Activated gamma-delta T cell (primary cell): ENCODE measurements at places on chromosomes 3 and 15.

DNA sequence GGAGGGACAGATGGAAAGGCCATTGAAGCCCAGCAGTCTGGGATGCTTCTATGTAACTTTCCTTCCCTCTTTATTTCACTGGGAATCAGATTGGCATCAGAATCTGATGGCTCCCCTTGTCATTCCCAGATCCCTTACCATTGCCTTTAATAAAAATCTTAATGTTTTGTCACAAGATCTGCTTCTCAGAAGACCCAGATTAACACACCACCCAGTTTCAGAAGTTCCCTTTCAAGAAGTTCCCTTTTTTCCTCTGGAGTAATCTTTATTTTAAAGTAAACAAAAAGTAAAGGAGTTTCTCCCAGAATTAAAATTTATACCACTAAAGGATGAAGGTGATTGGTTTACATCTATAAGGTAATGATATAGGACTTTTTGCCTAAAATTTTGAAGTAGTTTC, 76.4 kb downstream of the UBR1 start:
- no peak for DNase-seq

- DNase-seq, result no peak
Observed at GRCh38 chr3:53229606-53230005, 26.2 kb downstream of the TKT start.

- no peak for DNase-seq
Observed at GRCh38 chr15:78325092-78325843, 14.9 kb upstream of the CRABP1 start.

DNA sequence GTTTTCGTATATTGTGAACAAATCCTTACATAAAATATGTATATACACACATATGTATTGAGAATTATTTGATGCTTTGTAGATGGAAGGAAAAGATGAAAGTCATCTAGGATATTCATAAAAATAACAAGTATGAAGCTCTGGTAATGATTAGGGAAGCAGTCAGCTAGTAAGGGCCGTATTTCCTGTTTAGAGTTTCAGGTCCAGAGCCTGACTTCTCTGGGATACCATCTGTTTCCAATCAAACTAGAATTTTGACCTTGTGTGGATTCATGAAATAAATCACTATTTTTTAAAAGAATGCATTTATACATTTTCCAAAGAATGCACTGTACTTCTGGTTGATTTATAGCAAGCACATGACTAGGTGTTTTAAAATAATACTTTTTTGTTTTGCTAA, 156.1 kb upstream of the CGNL1 start:
- no peak for DNase-seq

GRCh38 chr3:141039589-141039988, 11.6 kb upstream of the SPSB4 start:
- DNase-seq, result no peak

DNA sequence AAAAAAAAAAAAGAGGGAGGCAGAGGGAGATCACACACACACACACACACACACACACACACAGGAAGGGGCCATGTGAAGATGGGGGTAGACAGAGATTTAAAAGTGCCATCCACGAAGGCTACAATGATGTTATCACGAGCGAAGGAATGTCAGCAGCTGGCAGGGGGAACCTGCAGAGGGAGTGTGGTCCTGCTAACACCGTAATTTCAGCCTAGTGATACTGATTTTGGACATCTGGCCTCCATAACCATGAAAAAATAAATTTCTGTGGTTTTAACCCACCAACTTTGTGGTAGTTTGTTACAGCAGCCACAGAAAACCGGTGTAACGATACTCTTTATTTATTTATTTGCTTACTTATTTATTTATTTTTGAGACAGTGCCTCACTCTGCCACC, 76.0 kb downstream of the TMCO5A start:
- DNase-seq, result no peak

DNA sequence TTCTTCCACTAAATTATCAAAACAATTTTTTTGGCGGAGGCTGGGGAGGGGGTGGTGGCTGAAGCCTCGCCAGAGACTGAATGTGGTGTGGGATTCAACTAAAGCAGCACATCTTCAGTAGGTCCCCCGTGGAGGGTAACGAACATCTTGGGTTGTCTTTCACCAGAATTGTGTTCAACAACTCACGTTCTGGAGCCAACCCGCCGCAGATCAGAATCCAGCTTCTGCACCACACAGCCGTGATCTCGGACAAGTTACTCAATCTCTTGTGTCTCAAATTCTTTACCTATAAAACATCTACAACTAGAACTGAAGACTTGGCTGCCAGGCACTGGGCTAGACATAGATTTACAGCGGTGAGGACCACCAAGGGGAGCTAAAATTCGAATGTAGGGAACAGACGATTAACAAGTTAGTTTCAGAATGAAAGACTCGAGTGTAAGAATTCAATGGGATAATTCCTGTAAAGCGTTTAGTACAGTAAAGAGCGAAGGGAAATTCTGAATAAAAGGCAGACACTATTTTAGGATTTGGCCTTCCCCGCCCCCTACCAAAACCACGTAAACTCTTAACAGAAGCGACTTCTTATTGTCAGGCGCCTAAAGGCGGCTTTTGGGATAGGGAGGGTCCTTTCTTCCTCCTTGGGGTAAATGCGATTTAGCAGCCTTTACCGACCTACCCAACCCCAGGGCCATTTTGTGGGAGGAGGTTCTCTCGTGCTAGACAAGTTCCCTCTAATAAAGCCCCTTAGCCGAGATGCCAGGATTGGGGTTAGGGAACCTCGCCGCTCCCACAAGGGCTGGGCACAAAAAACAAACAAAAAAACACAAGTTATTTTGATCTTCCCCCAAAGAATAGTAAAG, 697 bp upstream of the RAB5A start:
- DNase-seq, result no peak

GRCh38 chr15:52124270-52124880, 11.8 kb upstream of the BCL2L10 start:
- DNase-seq, result no peak

- no peak for DNase-seq
Observed at GRCh38 chr3:35974872-35975271, 335.5 kb downstream of the ARPP21 start.

- no peak for DNase-seq
Observed at GRCh38 chr3:139338405-139338804, 5.4 kb upstream of the MRPS22 start.

DNA sequence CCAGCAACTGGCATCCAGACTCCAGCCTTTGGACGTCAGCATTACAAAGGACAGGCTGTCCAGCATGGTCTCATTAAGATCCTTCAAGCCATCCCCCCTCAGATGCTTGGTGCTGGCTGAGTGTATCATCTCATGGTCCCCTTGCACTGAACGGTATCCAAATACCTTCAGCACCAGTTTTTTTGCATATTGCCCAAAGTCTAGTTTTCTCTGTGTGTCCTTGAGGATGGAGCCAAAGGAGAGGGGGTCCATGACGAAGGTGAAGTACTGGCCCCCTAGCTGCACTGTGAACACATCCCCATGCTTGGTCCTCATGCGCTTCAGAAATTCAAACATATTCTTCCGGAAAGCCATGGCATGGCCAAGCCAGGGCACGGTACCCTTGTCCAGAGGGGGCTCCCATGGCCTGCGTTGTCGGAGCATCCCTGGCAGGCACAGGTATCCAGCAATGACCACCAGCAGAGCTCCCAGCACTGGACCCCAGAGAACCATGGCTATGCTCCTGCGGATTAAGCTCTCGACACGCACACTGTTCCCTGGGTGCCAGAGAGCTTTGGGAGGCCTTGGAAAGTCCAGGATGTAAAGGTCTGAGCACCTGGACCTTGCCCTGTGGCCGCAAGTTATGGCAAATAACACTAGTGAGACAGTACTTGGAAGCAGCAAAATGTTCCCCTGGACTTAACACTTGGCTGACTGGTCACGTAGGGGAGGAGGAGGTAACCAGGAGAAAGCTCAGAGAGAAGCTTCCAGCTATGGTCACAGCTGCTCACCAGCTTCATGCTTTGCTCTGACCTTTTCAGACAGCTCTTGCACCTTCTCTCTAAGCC, at the start of gene CYP8B1:
CYP8B1 (minus strand) TSS at position 555 of the 827 bp plus-strand sequence; CDS start at position 492, 63 bp downstream.
- no peak for DNase-seq

GRCh38 chr3:191557322-191557721, 96.4 kb downstream of the PYDC2 start:
- DNase-seq, result no peak

DNA sequence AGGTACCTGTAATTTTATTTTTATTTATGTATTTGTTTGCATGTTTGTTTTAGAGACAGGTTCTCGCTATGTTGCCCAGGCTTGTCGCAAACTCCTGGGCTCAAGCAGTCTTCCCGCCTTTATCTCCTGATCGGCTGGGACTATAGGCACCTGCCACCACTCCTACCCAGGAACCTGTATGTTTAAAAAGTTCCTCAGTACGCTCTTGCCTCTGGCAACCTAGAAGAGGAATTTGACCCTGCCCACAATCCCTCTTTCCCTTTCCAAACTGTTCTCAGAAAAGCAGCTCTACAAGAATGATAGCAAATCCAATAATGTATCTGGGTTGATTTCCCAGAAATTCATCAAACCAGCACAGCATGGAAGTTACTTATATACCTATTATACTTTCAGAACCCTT, 20.9 kb upstream of the PHLDB2 start:
- no peak for DNase-seq

- DNase-seq, result no peak
Observed at GRCh38 chr3:19775765-19776164, 158.3 kb downstream of the EFHB start.

GRCh38 chr3:157857440-157857839, 248.8 kb downstream of the SHOX2 start:
- DNase-seq, result no peak

DNA sequence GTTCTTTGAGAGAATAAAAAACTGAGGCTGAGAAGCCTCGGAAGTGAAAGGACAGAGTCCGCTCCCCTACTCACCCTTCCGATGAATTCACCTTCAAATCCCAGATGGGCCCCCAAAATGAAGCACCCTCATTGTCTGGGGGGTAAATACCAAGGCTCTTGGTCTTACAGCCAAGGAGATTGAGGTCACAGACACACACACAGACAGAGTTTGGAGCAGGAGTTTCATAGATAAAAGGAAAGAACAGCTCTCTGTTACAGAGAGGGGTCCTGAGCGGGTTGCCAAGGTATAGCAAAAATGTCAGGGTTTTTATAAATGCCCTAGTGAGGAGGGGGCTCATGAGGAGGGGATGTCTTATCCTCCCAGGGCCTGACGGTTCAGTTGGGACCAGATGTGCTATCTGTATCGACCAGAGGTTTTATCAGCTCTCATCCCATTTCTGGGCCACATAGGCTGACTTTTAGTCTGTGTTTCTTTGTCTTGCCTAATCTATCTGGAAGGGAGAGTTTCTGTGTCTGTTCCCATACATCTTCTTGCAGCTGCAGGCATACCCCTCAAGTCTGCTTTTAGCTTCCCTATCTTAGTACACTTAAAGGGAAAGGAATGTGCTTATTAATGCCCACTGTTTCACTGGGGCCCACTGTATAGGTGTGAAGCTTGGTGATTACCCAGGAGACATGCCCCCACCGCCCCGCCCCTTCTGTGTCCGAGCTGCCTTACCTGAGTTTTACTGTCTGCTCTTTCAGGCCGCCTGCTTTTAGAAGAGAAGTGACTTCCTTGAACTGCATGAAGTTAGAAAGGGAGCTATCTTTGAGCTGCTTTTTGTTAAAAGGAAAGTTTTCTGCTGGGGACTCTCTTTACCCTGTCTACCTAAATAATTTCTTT, 66.8 kb upstream of the ATP11B start:
- DNase-seq, result no peak

DNA sequence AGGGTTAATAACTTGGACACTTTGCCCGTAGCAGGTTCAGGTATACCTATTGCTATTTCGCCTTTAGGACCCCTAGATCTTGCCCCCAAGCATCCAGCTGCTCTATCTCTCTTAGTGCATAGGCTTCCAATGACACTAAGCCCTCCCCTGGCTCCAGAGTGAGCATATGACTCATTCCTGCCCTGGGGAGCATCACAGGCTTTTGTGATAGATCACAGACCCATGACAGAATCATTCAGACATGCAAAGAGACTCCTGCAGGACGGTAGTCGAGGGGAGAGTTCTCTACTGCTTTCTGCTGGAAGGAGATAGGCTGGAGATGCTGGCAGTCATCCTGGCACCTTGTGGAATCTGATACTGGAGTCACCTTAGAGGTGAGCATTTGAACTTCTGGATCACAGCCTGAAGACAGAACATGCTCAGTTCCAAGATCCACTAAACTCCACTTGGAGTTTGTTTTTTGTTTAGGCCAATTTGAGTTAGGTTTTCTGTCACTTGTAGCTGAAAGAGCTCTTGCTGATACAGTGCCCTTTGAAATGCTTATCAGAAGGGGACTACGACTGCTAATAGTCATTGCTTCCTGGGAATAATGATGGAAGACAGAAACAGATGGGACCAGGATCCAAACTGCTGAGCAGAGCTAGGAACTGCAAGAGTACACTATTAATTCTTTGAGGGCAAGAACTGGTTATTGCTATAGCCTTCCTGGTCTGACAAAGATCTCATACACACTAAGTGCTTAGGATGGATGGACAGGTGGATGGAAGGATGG, 11.0 kb downstream of the LYSMD2 start:
- no peak for DNase-seq

- DNase-seq, result no peak
Observed at GRCh38 chr15:88749699-88750098, 53.5 kb upstream of the ACAN start.

DNA sequence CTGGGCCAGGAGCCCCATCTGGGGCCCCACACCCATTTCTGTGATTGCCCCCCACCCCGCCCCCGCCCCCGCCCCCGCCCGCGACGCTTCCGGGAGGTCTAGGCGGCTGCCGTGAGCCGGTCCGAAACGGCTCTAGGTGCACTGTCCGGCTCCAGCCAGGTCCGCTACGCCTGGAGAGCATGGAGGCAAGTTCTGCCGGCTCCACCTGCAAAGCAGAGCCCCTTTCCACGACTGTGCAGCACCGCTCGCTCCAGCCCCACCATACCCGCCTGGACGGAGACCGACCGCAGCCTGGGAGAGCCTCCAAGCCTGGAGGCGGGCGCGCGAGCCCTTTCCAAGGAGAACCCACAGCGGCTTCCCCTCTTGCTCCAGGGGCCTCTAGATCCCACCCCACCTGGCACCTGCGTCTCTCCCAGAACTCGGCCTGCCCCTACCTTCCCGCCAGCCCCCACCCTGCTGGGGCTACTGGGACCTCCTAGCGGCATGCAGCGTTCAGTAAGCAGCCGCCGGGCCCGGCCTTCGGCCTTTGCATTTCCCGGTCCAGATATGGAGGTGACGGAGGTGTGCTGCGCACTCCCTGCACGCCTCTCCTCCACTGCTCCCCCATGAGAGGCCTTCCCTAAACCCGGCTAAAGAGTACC, 66.2 kb downstream of the KLF13 start:
- DNase-seq, result no peak

DNA sequence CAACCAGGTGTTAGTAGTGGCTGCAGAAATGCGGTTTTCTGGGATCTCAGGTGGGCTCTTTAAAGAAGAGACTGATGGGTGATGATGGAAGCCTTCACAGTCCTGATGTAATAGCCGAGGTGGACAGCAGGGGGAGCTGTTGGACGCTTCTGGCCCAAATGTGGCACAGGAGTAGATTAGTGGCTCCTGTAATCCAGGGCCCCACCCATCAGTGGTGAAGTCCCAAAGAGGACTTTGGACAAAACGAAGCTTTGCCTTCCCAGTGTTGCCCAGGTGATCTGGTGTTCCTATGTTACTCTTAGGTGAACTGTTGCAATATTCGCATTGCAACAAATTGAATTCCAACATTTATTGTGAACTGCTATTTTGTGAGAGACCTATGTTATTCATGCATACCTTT, 31.8 kb upstream of the MYZAP start:
- no peak for DNase-seq

GRCh38 chr3:116000311-116000710, 377.0 kb downstream of the GAP43 start:
- DNase-seq, result no peak
